ENCODE measurements at places on chromosomes 16 and 17. TPM values are rescaled to one million over a fixed set of nuclear protein-coding genes. Genes with fewer than 3 reads are reported as not detected.

DNA sequence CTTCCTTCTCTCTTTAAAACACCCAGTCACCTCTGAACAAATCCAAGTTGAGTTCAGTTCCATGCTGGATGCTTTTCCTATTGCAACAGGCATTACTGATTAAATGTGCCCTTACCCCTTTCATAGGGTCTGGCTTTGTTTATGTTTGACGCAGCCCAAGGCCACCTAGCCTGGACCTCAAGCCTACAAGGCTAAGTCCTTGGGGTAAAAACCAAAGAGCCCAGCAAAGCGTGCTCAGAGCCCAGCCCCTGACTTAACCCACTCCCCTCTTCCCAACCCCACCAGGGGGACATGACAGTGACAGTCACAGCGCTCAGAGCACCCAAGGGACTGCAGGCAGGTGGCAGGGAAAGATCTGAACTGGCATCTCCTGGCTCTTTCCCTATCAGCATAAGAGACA is 200.6 kb downstream of the XYLT1 start:
- no peaks in the 10 kb centered on the region for H3K27me3 ChIP-seq
- H3K36me3 ChIP-seq = no peaks in the 10 kb centered on the region
- H3K27ac ChIP-seq = no peak overlapping the region
- no peak for DNase-seq
- H3K4me3 ChIP-seq = no peak overlapping the region

DNA sequence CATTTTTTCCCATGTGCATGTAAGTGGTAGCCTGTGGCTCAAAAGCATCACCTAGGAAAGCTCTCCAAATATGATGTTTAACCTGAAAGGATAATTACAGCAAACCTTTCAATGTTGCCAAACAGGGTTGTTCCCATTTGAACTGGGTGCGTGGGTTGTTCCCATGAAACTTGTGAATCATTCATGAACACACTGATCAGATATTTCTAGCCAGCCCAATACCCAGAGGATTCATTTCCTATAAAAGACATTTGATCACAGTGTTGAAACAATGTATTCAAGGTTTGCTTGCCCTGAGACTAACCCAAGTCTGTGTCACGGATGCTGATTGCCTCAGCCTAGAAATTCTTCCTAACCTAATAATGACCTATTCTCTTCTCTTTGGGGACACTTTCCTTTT is 12.9 kb downstream of the KRT39 start:
- peak overlapping the region; percentile 92 for H3K27ac ChIP-seq
- DNase-seq = peak; percentile 97
- no peak overlapping the region for H3K4me3 ChIP-seq
- peaks cover 70% of the 10 kb centered on the region for H3K4me1 ChIP-seq
- H3K27me3 ChIP-seq = no peaks in the 10 kb centered on the region

DNA sequence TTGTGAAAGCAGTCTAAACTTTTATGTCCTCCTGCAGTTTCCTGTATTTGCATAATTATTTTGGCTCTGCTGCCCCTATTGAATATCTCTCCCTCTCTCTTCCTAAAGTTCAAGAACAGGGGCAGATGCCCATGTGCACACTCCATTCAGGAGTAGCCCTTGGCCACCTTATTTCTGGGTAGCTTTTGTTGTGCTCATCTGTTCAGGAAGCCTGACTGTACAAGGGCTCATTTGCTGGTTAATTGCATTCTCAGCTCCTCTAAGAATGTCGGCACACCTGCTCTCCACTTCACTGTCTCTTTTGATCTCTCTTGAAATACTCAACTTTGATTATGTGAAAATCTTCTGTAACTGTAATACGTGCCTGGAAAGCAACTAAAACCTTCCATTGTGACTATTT is 1378.8 kb upstream of the CDH8 start:
- no peak overlapping the region for H3K4me3 ChIP-seq
- H3K36me3 ChIP-seq = no peaks in the 10 kb centered on the region
- no peak for DNase-seq
- H3K27ac ChIP-seq = no peak overlapping the region
- H3K27me3 ChIP-seq = no peaks in the 10 kb centered on the region

GRCh38 chr17:67095803-67096202 is 51.4 kb downstream of the CACNG1 start:
- H3K4me1 ChIP-seq = no peaks in the 10 kb centered on the region
- H3K27me3 ChIP-seq = no peaks in the 10 kb centered on the region
- H3K27ac ChIP-seq = no peak overlapping the region
- DNase-seq = peak; percentile 11
- no peaks in the 10 kb centered on the region for H3K36me3 ChIP-seq
- H3K4me3 ChIP-seq = no peak overlapping the region

CACNG1 gene
- not detected for total RNA-seq

CFAP119 gene
- 8.6 TPM for total RNA-seq

NPIPA2 gene
- total RNA-seq = 1.4 TPM

Measured in PC-3 (cell line).